Cortex of kidney (tissue), 1 donor: ENCODE measurements at places on chromosomes 3 and 15.

DNA sequence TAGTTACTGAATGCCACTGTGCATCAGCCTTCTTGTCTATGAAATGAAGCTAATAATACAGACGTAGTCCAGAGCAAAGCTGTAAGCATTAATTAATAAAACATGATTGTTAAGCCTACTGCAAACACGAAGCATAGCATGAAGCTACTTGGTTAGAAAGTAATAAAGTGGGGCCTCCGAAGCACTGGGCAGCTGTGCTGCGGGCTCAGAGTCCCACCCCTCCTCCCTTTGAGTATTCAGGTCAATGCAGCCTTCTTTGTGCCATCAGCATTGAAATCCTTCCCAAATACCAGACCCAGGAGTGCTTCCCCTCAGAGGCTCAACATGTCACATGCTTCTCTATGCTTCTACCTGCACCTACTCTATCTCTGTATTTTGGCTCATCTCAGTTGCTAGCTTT is 1112.6 kb downstream of the IGSF11 start:
- DNase-seq = no peak

- DNase-seq = no peak
These were observed 112.1 kb downstream of the SEMA5B start for GRCh38 chr3:122915300-122916055.

DNA sequence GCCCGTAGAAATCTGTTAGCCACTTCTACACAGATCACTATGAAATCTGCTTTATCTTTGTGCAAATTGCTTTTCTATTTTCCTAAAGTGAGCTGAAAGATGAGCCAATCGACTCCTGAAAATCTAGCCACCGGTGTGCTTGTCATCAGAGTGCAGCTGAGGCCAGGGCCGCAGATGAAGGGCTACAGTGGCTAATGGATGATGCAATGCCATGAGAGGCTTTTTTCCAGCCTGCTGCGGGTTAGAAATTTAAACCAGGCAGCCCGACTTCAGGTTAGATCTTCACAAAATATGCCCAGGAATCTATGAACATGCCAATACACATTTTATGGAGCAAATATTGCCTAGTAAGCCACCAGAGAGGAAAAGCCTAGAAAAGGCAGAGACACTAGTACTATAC is 948.2 kb upstream of the CFAP20DC start:
- no peak for DNase-seq

GRCh38 chr15:64842986-64843561 is 1.4 kb downstream of the PLEKHO2 start:
- DNase-seq = no peak

DNA sequence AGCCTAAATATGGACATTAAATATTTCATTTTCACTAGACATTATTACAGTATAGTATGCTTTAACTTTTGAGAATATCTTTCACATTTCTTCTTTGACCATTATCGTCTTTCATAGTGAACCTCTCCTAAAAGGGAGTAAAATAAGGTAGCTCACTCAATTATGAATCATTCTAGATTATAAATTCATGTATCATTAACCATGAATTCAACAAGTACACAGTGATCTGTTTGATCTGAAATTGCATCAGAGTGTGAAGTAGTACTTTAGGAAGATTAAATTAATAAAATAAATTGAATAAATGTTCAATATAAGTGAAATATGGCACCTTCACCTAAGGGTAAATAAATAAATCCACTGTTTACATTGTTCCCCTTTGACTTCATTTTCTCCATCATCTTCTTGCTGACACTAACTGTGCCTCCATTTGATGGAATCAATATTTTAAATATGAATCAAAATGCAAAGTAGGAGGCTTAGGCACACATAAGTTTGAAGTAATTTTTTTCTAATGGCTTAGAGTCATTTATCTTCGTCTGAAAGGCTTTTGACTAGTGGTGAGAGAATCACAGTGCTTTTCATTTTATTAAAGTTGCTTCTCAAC is 174.1 kb upstream of the MDFIC2 start:
- no peak for DNase-seq

DNA sequence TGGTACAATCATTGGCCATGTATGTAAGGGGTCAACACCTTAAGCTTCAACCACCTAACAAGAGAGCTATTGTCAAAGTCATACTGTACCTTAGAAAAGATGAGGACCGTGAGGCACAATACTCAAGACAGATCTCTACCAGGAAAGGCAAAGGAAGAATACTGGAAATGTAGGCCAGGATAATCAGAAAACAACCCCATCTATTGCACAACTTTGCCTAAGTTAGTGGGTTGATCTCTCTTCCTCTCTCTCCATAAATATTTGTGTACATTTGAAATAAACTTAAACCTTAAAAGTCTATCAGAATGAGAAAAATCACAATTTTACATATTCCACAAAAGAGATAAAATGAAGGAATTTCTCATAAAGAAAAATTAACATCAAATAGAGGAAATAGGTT is 556.9 kb downstream of the MECOM start:
- DNase-seq = no peak

DNA sequence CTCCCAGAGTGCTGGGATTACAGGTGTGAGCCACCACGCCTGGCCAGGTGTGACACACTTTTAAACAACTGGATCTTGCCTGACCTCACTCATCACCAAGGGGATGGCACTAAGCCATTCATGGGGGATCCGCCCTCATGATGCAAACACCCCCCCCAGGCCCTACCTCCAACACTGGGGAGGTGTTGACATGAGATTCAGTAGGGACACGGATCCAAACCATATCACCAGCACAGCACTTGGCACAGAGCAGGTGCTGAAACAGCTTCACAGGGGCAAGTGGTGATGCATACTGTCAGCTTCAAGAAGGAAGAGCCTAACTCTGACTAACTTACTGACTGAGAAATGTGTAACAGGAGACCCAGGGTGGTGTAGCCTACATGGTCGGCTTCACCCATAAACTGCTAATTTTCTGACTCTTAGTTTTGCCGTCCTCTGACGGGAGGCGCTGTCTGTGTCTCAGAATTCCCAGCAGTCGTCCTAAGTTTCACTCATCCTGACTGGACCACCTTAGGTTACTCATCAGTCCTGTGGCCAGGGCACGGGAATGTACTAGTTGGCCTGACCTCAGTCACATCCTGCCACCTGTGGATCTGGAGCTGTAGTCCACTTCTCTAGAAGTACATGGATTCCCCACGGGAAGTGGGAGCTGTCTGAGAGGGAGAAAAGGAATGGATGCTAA is 81.9 kb upstream of the PLXNA1 start:
- no peak for DNase-seq

DNA sequence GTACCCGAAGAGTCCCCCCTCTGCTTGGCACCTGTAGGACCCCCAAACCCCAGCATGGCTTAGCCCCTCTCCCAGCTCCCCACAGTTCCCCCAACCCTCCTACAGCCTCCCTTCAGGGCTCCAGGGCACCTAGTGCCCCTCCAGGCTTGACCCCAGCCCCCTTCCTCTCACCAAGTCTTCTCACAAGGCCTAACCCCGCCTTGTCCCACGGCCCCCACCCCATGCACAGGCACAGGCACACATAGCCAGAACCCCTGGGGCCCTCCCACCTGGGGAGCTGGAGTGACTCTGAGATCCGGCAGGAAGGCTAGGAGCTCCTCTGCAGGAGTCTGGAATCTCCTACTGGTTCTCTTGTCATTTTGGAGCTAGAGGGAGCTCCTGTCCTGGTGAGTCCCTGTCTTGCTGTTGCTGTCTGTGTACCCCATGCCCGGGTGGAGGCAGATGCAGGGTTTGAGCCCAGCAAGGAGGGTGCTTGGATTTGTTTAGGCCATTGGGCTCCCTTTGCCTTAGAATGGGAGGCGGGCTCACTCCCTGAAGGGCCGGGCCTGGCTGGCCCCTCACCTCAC is 39.6 kb downstream of the KLF13 start:
- DNase-seq = no peak

DNA sequence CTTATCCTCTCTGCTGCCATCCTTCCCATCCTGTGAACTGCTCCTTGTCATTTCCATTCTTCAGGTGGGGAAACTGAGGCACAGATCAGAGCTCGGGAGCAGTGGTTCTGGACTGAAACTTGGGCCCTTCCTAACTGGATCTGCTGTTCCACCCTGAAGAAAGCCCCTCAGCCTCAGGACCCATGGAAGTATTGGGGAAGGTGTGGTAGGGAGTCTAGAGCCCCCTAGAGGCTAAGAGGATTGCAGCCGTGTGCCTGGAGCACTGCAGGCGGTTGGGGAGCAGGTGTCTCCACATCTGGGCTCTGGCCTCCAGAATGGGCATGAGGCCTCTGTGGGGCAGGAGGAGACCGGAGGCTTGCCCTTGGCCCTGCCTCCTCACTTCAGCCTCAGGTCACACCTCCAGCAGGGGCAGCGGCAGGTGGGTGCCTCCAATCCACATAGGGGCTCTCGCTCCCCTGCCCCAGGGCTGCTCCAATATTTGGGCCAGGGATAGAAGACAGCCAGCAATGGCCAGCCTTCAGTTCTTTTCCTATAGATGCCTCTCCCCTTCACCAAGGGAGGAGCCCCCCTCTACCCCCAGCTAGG is 28.1 kb downstream of the DNAJB8 start:
- no peak for DNase-seq

DNA sequence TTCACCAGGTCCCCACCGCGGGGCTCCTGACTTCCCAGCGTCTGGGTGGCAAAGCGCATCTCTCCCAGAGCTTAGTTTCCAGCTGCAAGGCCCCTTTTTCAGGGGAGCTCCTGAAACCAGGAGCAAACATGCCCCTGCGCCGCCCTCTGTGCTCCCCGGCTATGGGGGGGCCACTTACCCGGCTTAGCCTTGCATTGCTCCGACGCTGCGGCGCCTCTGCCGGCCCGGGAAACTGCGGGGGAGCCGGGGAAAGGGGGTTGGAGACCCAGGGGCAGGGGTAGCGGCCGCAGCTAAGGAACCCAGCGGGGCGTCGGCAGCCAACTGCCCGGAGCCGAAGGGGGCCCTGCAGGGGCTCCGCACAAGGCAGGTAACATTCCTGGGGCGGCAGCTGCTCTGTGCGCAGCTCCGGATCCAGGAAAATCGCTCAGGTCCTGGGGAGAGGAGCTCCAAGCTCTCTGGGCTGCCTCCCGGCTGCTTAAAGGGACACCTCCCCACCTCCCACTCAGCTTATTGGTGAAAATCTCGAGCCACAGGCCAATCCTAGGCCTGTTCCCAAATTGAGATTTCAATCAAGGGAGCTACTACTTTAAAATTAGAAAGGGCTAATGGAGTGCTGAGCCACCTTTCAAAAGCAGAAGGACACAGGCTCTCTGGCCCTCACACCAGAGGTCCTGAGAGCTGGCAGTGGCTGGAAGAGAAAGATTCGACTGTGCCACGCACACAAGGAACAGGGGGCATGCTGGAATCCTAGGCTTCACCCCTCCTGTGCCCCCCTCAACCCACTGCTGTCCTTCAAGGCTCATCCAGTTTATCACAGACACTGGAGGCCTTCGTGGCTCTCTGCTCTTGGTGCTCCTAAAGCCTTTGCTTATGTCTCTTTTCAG is 42.7 kb upstream of the PRICKLE2 start:
- DNase-seq = no peak

DNA sequence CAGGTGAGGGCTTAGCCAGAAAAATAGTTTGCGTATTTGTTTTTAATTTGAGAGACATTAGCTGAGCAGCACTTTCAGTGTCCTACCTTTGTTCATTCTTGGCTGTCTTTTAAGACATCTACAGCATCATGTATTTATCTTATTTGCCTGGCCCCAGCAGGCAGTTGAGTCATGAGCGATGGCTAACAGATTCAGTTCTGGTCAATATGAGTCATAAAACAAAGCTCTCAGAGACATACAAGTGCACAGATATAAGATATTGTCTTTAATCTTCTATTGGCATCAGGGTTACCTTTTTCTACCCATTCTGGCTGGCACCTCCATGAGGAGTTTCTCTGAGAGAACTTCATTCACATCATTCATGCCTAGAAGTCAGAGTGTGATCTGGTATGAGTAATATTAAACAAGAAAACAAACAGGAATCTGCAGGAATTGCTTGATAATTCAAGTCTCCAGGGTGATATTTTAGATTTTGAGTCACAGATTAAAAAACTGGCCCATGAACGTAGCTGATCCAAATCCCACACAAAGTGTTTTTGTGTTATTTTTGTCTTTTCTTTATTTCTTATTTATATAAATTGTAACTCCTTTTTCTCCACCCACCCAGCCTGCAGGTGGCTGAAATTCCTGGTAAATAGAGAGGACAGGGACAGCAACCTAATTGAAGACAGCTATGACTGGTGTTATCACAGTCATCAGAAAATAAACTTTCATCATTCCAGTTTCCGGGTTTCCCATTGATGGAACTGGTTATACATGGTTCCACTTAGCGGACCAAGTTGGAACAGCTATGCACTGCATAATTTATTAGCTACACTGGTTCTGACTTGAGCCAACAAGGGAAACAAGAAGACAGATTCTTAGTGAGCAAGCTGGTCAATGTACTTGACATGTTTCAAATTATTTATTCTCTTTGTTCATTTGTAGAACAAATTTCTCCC is 47.3 kb downstream of the PLSCR2 start:
- DNase-seq = no peak

GRCh38 chr3:71602256-71602655 is 18.7 kb upstream of the FOXP1 start:
- no peak for DNase-seq

- DNase-seq = no peak
These were observed 110.8 kb downstream of the TBC1D2B start for GRCh38 chr15:77966540-77967234.

- no peak for DNase-seq
These were observed 398.6 kb downstream of the TBL1XR1 start for GRCh38 chr3:176798680-176799079.

GRCh38 chr15:25244731-25245585 is 193.9 kb downstream of the UBE3A start:
- DNase-seq = no peak

- no peak for DNase-seq
These were observed 124.3 kb downstream of the RPLP1 start for GRCh38 chr15:69576948-69577351.

DNA sequence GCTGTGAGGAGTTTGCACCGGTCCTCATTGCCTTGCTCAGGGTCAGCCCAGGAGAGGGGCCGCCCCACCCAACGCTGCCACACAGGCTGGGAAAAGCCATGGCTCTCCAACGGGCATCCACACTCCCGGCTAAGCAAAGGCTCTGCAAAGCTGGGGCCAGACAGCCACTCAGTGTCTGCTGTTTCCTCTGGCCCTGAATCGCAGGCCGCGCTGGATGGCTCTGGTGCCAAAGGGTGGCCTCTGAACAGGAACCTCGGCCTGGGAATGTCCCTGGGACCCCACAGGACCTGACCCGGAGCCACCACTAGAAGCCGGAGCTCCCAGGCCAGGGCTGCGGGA is 42.9 kb downstream of the RPN1 start:
- DNase-seq = no peak

DNA sequence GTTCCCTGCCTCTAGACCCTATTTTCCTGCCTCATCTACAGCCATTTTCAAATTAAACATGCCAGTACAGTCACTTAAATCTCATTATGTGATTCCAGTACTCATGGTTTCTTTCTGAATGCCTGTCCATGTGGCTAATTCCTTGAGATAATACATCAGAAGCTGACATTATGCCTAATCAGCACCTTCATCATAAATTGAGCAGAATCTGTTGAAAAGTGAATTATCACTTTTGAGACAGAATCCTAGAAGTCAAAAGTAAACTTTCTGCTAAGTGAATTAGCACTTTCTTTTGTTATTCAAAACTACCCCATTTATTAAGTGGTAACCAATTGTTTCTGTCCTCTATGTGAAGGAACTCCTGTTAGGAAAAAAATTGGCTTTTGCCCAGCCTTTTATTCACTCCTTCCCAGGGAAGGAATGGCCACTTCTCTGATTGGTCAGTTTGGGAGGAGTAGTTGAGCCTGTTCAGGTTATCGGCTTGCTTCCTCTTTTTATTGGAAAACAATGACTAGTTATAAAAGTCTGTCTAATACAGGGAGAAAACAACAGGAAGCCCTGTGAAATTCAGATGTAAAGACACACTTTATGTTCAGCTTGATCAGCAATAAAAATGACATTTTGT is 40.5 kb downstream of the OSTN start:
- no peak for DNase-seq
